ENCODE measurements at places on chromosomes 13 and 19.

DNA sequence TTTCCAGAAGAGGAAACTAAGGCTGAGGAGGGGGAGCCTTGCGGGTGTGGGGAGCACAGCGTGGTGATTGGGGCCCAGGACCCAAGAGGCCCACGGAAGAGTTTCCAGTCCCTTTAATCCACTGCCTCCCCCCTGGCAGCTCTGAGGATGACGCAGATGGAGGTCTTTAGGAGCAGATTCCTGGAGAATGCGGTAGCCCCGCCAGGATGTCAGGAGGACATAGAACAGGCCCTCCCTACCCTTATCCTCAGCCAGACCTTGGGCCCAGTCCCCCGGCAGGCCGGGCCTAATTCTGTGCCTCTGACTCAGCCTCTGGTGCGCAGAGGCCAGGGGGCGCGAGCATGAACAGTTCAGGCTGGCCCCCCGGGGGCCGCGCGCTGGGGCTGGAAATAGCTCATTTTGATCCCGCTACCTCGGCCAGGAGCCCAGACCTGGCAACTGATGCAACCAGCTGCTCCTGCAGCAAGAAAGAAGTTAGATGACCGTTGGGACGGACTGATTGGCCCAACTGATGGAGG lies 461 bp upstream of the HSPB6 start:
- H3K36me3 ChIP-seq = peaks cover 22% of the 10 kb centered on the region
- H3K4me1 ChIP-seq = peaks cover 20% of the 10 kb centered on the region
- no peaks in the 10 kb centered on the region for H3K27me3 ChIP-seq
- H3K27ac ChIP-seq = peak overlapping the region; percentile 92
- peak; percentile 47 for DNase-seq

DNA sequence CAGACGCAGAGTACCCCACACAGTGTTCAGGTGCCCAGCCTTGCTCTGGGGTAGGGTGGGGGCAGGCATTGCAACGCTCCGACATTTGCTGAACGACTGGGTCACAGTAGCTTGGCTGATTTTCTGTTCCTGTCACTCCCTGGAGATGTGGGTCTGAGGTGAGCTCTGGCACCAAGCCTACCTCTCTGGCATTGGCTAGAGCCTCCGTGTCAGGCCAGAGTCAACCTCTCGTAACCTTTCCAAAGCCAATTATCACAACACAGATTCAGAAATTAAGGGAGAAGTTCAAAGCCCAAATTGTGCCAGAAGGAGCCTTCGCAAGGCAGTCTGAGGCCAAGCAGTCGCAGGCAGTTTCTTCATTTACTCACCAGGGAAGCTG lies 117.2 kb downstream of the IRS2 start:
- no peaks in the 10 kb centered on the region for H3K4me1 ChIP-seq
- no peak overlapping the region for H3K4me3 ChIP-seq
- no peaks in the 10 kb centered on the region for H3K36me3 ChIP-seq
- no peak for DNase-seq

DNA sequence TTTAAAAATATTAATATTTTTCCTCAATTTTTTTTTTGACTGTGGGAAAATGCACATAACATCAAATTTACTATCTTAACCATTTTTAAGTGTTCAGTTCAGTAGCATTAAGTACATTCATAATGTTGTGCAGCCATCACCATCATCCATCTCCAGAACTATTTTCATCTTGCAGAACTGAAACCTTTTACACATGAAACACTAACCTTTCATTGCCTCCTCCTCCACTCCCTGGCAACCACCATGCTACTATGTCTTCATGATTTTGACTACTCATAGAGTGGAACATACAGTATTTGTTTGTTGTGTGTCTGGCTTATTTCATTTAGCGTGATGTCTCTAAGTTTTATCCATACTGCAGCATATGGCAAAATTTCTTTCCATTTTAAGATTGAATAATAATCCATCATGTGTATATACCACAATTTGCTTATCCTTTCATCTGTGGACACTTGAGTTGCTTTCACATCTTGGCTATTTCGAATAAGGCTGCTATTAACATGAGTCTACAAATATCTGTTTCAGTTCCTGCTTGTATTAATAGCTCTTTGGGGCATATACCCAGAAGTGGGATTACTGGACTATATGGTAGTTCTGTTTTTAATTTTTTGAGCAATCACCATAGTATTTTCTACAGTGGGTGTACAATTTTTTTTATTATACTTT lies 376.4 kb downstream of the MTUS2 start:
- no peaks in the 10 kb centered on the region for H3K36me3 ChIP-seq
- DNase-seq = no peak
- no peaks in the 10 kb centered on the region for H3K27me3 ChIP-seq
- H3K4me3 ChIP-seq = no peak overlapping the region
- no peaks in the 10 kb centered on the region for H3K4me1 ChIP-seq

DNA sequence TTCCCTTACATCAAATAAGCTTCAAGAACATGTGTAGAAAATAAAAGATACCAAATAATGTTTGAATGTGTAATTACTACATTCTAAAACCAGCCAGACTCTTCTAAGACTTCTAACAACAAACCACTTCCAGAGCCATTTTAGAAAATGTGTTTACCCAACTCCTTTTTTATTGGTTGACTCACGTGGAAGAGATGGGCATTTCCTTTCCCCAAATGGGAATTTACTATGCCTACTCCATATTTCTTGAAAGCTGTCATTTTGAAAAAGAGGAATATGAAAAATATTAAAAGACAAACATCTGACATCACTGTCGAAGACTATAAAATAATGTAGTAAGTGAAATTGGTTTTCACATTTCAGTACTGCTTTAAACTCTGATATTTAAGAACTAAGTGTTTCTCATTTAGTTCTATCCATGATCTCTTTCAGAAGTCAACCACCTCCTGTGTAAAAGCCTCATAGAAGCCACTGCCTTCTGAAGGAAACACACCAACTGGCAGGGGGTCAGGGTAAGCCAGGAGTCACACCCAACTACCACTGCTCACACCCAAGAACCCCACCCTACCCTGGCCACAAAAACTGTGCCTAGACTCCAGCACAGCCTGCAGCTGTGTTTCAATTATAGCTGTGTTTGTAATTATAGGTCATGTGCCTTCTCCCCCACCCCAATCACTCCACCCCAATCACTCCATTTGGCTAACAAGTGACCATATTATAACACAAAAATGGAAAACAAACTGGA lies 86.8 kb downstream of the UBL3 start:
- peak overlapping the region; percentile 57 for H3K4me3 ChIP-seq
- H3K27me3 ChIP-seq = no peaks in the 10 kb centered on the region
- DNase-seq = no peak
- peaks cover 29% of the 10 kb centered on the region for H3K4me1 ChIP-seq
- H3K36me3 ChIP-seq = peaks cover 15% of the 10 kb centered on the region

GRCh38 chr13:80477661-80478443 lies 136.9 kb upstream of the SPRY2 start:
- DNase-seq = no peak
- no peak overlapping the region for H3K4me3 ChIP-seq
- H3K27ac ChIP-seq = no peak overlapping the region
- H3K36me3 ChIP-seq = no peaks in the 10 kb centered on the region
- H3K27me3 ChIP-seq = no peaks in the 10 kb centered on the region

- peaks cover 13% of the 10 kb centered on the region for H3K4me1 ChIP-seq
- H3K4me3 ChIP-seq = no peak overlapping the region
- H3K27ac ChIP-seq = no peak overlapping the region
- no peaks in the 10 kb centered on the region for H3K36me3 ChIP-seq
These were observed 41.8 kb downstream of the IRS2 start for GRCh38 chr13:109744512-109745051.

DNA sequence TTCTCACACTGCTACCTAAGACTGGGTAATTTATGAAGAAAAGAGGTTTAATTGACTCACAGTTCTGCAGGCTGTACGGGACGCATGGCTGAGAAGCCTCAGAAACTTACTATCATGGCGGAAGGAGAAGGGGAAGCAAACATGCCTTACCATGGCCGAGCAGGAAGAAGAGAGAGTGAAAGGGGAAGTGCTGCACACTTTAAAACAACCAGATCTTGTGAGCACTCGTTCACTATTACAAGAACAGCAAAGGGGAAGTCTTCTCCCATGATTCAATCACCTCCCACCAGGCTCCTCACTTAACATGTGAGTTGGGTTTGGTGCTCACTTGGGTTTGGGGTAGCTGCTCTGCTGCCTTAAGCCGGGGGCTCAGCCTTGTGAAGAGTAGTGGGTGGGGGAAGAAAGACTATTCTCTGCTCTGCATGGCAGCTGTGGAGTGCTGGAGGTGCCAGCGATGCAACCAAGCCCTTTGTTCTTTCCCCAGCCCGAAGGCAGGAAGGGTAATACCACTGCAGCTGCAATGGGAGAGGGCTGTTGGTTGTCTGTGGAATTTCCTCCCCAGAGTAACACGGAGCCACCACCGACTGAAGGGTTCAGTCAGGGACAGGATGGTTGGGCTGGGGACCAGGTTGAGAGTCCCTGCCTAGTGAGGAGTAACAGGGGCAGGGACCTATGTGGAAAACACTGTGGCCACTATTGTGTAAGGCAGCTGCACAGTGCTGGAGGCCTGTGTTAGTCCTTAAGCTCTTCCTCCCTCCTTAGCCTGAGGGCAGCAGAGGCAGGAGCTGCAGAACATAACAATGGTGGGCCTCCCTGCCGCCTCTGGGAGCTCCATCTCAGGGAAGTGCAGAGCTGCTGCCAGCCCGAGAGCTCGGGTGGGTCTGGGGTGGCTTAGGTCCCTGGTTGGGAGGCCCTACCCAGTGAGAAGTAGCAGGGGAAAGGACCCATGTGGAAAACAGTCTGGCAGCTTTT lies 1262.5 kb downstream of the EFNB2 start:
- H3K4me3 ChIP-seq = no peak overlapping the region
- no peaks in the 10 kb centered on the region for H3K27me3 ChIP-seq
- no peaks in the 10 kb centered on the region for H3K36me3 ChIP-seq
- DNase-seq = no peak
- H3K4me1 ChIP-seq = no peaks in the 10 kb centered on the region

- no peaks in the 10 kb centered on the region for H3K4me1 ChIP-seq
- DNase-seq = no peak
- H3K27me3 ChIP-seq = no peaks in the 10 kb centered on the region
- H3K36me3 ChIP-seq = no peaks in the 10 kb centered on the region
- H3K4me3 ChIP-seq = no peak overlapping the region
- H3K27ac ChIP-seq = no peak overlapping the region
These were observed 404.9 kb downstream of the FGF14 start for GRCh38 chr13:101996954-101997353.

DNA sequence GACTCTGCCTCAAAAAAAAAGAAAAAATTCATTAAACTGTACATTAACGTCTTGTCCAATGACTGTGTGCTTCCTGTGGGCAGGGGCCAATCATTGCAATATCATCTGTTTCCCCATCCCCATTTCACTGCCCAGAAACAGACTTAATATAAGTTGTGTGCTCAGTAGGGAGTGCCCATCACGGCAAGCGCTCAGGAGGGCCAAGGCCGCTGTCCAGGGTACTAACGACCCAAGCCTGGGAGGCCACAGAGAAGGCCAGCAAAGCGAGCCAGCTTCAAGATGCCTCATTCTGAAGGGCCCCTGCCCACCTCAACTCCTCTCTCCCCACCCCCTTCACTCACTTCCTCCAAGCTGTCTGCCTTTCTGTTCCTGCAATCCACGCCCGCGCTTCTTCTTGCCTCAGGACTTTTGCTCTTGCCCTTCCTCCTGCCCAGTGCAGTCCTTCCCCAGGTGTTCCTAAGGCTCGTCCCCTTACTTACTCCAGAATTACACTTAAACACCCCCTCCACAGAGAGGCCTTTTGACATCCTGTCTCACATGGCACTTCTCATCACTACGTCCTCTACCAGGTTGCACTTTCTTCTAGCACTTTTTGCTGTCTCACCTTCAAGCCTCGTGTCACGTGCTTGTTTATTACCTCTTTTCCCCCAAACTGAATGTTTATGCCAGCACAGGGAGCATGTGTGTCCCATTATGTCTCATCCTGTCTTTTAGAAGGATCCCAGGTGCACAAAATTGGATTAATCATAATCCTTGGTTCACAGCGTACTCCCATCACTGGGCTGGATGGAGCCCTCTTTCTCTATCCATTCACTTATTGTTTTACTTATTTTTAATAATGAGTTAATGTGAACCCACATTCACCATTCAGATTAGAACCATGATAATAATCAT lies 11.3 kb upstream of the POU2F2 start:
- no peak overlapping the region for H3K4me3 ChIP-seq
- no peak for DNase-seq

DNA sequence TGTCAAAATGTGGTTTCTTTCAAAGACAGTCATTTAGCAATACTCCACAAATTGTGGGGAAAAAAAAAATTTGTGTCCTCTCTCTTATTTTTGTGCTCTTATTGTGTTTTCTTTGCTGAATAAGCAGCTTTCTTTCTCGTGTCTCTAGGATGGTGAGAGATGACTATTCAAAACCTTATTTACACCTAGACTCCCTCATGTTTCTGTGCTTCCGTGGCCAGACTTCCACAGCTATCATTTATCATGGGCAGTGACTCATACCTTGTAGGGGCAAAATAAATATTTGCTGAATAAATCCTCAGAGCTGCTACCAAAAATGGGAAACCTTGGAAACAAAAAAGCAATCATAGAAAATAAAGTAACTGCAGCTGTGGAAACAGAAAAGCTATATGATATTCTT lies 204.9 kb upstream of the MIR17HG start:
- no peak overlapping the region for H3K27ac ChIP-seq
- H3K36me3 ChIP-seq = no peaks in the 10 kb centered on the region
- no peak overlapping the region for H3K4me3 ChIP-seq
- H3K4me1 ChIP-seq = no peaks in the 10 kb centered on the region

GRCh38 chr19:42352301-42353259 lies 27.1 kb downstream of the MEGF8 start:
- H3K36me3 ChIP-seq = no peaks in the 10 kb centered on the region
- no peak overlapping the region for H3K4me3 ChIP-seq
- no peaks in the 10 kb centered on the region for H3K4me1 ChIP-seq
- no peak overlapping the region for H3K27ac ChIP-seq

GRCh38 chr19:50492303-50493052 lies 15.8 kb upstream of the GARIN5A start:
- H3K27me3 ChIP-seq = peaks cover 10% of the 10 kb centered on the region
- no peak for DNase-seq
- H3K36me3 ChIP-seq = peaks cover 2% of the 10 kb centered on the region
- H3K4me3 ChIP-seq = peak overlapping the region; percentile 27
- peaks cover 12% of the 10 kb centered on the region for H3K4me1 ChIP-seq

- H3K36me3 ChIP-seq = peaks cover 32% of the 10 kb centered on the region
- no peak overlapping the region for H3K4me3 ChIP-seq
- no peak for DNase-seq
- peaks cover 26% of the 10 kb centered on the region for H3K4me1 ChIP-seq
- H3K27ac ChIP-seq = peak overlapping the region; percentile 76
These were observed 29.9 kb upstream of the C1QTNF9 start for GRCh38 chr13:24279327-24280110.

GRCh38 chr19:30733826-30734550 lies 361.8 kb downstream of the ZNF536 start:
- H3K36me3 ChIP-seq = no peaks in the 10 kb centered on the region
- no peaks in the 10 kb centered on the region for H3K27me3 ChIP-seq
- no peak overlapping the region for H3K4me3 ChIP-seq
- H3K4me1 ChIP-seq = peaks cover 2% of the 10 kb centered on the region
- H3K27ac ChIP-seq = no peak overlapping the region
- DNase-seq = no peak

DNA sequence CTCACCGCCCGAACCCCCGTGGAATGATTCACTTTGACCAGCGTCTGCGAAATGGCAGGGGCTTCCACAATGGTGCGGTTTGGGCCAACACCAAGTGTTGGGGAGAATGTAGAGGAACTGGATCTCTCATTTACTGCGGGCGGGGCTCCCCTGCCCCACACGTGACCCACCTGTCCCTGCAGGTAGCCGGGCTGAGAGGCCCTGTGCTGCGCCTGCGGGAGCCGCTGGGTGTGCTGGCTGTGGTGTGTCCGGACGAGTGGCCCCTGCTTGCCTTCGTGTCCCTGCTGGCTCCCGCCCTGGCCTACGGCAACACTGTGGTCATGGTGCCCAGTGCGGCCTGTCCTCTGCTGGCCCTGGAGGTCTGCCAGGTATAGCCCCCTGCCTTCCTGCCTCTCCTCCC lies 5.8 kb upstream of the FLT3LG start:
- H3K4me3 ChIP-seq = peak overlapping the region; percentile 90
- peaks cover 32% of the 10 kb centered on the region for H3K4me1 ChIP-seq
- no peak for DNase-seq
- H3K27me3 ChIP-seq = no peaks in the 10 kb centered on the region
- peak overlapping the region; percentile 100 for H3K27ac ChIP-seq

All from T-helper 2 cell treated with Interferon-gamma antibody and Interleukin-4, amounts not matched to agents 5 μg/mL and 100 μg/mL, for 36 hours (primary cell).